Endodermal cell (in vitro differentiated cells): ENCODE measurements at places on chromosomes 7 and 10.

DNA sequence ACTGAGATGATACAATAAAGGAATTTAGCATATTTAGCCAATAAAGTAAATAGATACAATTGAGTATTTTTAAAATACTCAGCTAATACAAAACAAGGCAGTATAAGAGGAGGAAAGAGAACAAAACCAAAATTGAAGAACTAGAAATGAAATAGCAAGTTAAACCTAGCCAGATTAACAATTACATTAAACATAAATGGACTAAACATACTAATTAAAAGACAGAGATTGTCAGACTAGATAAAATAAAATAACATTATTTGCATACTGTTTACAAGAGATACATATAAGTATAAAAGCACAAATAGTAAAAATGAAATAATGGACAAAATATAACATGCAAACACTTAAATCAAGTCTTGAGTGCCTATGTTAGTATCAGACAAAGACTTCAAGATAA is 517.7 kb upstream of the PHF14 start:
- no peaks in the 10 kb centered on the region for H3K36me3 ChIP-seq
- no peaks in the 10 kb centered on the region for H3K4me1 ChIP-seq
- H3K4me3 ChIP-seq = no peak overlapping the region
- H3K27ac ChIP-seq = no peak overlapping the region
- H3K27me3 ChIP-seq = no peaks in the 10 kb centered on the region
- DNase-seq = no peak

DNA sequence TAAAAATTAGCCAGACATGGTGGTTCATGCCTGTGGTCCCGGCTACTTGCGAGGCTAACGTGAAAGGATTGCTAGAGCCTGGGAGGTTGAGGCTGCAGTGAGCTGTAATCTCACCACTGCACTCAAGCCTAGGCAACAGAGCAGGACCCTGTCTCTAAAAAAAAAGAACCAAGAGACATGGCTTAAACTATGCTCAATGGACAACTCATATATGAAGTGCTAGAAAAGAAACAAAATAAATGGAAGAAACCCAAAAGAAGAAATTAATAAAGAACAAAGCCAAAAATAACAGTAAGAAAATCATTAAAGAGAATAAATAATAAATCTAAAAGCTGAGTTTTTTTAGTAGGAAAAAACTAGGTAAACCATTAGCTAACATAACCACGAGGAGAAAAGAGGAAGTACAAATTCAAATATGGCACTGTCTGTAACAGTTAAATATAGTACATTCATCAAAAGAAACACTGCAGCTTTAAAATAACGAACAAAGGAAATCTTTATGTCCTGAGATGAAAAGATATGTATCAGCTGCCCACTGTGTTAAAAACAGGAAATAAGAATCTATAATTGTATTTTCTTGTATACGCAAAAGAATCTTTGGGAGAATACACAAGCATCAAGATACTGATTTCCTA is 48.7 kb downstream of the UPF2 start:
- no peaks in the 10 kb centered on the region for H3K27me3 ChIP-seq
- H3K4me3 ChIP-seq = no peak overlapping the region
- peaks cover under 1% of the 10 kb centered on the region for H3K4me1 ChIP-seq
- peaks cover 38% of the 10 kb centered on the region for H3K36me3 ChIP-seq
- DNase-seq = no peak

DNA sequence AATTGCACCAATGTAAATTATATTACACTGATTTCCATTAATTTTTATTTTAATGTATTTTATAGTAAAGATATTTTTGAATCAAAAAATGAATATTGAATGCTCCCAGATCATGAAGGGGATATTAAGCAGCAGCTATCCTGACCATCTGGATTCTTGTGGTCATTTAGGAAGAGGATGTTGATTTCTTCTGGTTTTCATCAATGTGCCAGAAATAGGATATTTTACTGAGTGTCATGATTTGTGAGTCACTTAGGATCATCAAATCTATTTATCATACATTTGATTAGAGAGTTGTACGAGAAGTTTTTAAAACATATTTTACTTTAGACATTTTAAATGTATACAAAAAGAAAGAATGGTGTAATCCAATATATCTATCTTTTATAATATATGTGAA is 366.3 kb upstream of the CHRM2 start:
- H3K27me3 ChIP-seq = no peaks in the 10 kb centered on the region
- H3K27ac ChIP-seq = no peak overlapping the region
- H3K36me3 ChIP-seq = no peaks in the 10 kb centered on the region
- H3K4me3 ChIP-seq = no peak overlapping the region
- DNase-seq = no peak

DNA sequence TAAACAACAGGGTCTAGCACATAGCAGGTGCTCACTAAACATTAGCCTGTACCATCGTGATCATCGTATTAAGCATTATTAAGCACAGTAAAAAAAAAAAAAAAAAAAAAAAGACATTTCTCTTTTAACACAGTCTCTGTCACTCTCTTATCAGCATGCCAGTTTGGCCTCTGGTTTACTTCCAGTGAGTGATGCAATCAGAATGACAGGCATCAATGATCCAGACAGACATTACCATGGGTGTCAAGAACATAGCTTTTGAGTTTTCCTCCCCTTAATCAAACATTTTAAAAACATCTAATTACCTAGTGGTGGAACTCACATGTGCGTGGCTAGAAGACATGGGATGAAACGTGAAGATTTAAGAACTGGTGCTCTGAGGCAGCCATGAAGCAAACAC is 115.8 kb downstream of the CTTNBP2 start:
- H3K27ac ChIP-seq = no peak overlapping the region
- H3K4me1 ChIP-seq = no peaks in the 10 kb centered on the region
- H3K4me3 ChIP-seq = no peak overlapping the region
- no peak for DNase-seq
- no peaks in the 10 kb centered on the region for H3K36me3 ChIP-seq

- no peaks in the 10 kb centered on the region for H3K4me1 ChIP-seq
- no peaks in the 10 kb centered on the region for H3K36me3 ChIP-seq
- no peaks in the 10 kb centered on the region for H3K27me3 ChIP-seq
- no peak for DNase-seq
- H3K4me3 ChIP-seq = no peak overlapping the region
- H3K27ac ChIP-seq = no peak overlapping the region
Measured at GRCh38 chr7:15503603-15504290, 58.1 kb downstream of the AGMO start.

GRCh38 chr10:58956926-58957325 is 219.5 kb upstream of the PHYHIPL start:
- no peaks in the 10 kb centered on the region for H3K4me1 ChIP-seq
- H3K4me3 ChIP-seq = no peak overlapping the region
- peaks cover 2% of the 10 kb centered on the region for H3K27me3 ChIP-seq
- H3K36me3 ChIP-seq = no peaks in the 10 kb centered on the region
- DNase-seq = no peak
- no peak overlapping the region for H3K27ac ChIP-seq

GRCh38 chr10:101267776-101268175 is 38.5 kb upstream of the LBX1 start:
- no peak overlapping the region for H3K27ac ChIP-seq
- peaks cover 9% of the 10 kb centered on the region for H3K4me1 ChIP-seq

DNA sequence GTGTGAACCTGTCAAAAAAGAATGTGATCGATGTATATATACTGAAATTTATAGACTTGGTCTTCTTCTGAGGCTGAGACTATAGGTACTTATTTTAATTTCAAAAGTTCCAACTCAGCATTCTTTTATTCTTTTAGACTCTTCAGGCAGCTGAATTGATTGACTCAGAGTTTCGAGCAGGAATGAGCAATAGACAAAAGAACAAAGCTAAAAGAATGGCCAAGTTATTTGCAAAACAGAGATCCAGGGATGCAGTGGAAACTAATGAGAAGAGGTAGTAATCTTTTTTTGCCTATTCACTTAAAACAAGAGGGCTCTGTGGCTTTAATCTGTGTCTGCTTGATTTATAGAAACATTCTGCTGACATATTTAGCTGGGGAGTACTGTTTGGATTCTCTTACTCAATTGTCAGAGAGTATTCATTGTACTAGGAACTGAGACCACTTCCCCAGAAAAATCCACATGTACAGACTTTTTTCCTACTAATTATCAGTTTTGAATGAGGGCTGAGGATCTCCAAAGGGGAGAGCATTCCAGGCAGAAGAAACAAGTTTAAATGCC is 30.1 kb downstream of the BTAF1 start:
- DNase-seq = no peak
- no peaks in the 10 kb centered on the region for H3K27me3 ChIP-seq
- no peak overlapping the region for H3K27ac ChIP-seq
- H3K36me3 ChIP-seq = peaks cover 90% of the 10 kb centered on the region
- H3K4me3 ChIP-seq = no peak overlapping the region

DNA sequence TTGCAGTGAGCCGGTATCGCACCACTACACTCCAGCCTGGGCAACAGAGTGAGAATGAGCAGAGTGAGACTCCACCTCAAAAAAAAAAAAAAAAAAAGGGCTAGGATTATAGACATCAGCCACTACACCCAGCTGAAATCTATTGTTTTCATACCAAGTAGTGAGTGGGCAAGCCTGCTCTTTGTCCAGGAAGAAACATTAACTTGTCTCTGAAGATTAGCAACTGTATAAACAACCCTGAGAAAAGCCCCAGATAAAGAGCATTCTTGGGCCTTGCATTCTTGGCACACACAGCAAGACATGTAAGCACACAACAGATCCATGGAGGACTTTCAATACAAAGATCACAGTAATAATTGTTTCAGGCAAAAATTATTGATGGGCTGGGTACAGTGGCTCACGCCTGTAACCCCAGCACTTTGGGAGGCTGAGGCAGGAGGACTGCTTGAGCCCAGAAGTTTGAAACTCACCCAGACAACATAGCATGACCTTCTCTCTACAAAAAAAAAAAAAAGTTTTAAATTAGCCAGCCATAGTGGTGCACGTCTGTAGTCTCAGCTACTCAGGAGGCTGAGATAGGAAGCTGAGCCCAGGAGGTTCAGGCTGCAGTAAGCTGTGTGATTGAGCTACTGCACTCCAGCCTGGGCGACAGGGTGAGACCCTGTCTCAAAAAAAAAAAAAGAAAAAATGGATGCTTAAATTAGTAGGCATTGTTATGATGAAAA is 4.4 kb downstream of the PSPH start:
- peak overlapping the region; percentile 6 for H3K27ac ChIP-seq
- no peaks in the 10 kb centered on the region for H3K4me1 ChIP-seq
- DNase-seq = no peak
- H3K36me3 ChIP-seq = peaks cover 3% of the 10 kb centered on the region
- H3K4me3 ChIP-seq = no peak overlapping the region

DNA sequence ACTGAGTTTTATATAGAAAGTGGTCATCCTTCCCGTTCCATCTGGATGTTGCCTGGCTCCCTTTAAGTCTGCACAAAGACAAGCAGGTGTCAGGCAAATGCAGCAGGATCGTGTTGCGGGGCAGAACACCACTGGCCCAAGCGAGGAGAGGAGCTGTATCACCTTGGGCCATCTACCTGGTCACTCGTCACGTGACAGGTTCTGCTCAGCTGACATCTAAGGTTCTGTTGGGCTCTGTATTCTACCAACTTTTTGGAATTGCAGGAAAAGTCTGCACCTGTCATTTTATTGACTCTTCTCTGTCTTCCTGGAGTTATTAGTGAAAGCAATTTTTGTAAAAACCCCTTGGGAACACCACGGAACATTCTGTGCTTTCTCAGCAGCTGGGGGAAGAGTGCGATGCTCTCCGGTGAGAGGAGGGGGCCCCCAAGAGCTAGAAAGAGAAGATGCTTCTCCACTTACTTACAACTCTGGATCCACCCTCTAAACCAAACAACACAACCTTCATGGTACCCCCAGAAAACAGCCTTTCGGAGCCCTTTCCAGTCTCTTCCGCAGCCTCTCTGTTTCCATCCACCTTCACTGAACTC is 83.4 kb upstream of the NMT2 start:
- H3K36me3 ChIP-seq = peaks cover 33% of the 10 kb centered on the region
- H3K4me3 ChIP-seq = no peak overlapping the region
- H3K27me3 ChIP-seq = no peaks in the 10 kb centered on the region
- no peak overlapping the region for H3K27ac ChIP-seq
- DNase-seq = no peak

- no peak for DNase-seq
- H3K27me3 ChIP-seq = peaks cover 21% of the 10 kb centered on the region
- H3K4me3 ChIP-seq = peak overlapping the region; percentile 89
- peaks cover 8% of the 10 kb centered on the region for H3K4me1 ChIP-seq
Measured at GRCh38 chr7:69598487-69599285, 411 bp downstream of the AUTS2 start.

DNA sequence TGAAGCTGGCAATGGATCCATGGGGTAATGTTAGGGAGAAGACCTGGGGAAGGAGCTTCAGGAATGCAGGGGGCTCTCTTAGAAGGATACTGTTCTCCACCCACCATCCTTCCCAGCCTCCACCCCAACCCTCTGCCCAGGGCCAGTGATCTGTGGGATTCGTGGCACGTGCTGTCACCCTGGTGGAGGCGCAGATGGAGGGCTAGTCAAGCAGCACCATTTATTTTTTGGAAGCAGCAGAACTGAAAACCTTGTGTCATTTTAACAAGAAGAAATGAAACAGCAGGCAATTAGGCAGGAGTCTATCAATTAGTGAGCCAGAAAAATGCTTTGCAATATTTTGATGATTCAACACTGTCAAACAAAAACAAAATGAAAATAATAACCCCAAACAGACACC is 155.9 kb downstream of the SH2D4B start:
- no peak overlapping the region for H3K27ac ChIP-seq
- H3K36me3 ChIP-seq = no peaks in the 10 kb centered on the region
- peak; percentile 22 for DNase-seq
- no peak overlapping the region for H3K4me3 ChIP-seq
- no peaks in the 10 kb centered on the region for H3K27me3 ChIP-seq
- no peaks in the 10 kb centered on the region for H3K4me1 ChIP-seq

GRCh38 chr7:92221766-92222165 is 23.9 kb downstream of the KRIT1 start:
- no peaks in the 10 kb centered on the region for H3K27me3 ChIP-seq
- no peaks in the 10 kb centered on the region for H3K4me1 ChIP-seq
- H3K4me3 ChIP-seq = no peak overlapping the region
- no peak overlapping the region for H3K27ac ChIP-seq
- no peak for DNase-seq

- H3K4me1 ChIP-seq = no peaks in the 10 kb centered on the region
- DNase-seq = no peak
- H3K27ac ChIP-seq = no peak overlapping the region
- H3K36me3 ChIP-seq = no peaks in the 10 kb centered on the region
- no peaks in the 10 kb centered on the region for H3K27me3 ChIP-seq
Measured at GRCh38 chr7:115637128-115637527, 393.4 kb downstream of the TFEC start.

- no peak overlapping the region for H3K27ac ChIP-seq
- DNase-seq = peak; percentile 55
- H3K4me3 ChIP-seq = no peak overlapping the region
- no peaks in the 10 kb centered on the region for H3K27me3 ChIP-seq
- H3K36me3 ChIP-seq = no peaks in the 10 kb centered on the region
Measured at GRCh38 chr7:124101173-124101768, 68.4 kb upstream of the TMEM229A start.

GRCh38 chr7:36011588-36011965 is 141.5 kb upstream of the EEPD1 start:
- no peak overlapping the region for H3K4me3 ChIP-seq
- DNase-seq = peak; percentile 79
- no peak overlapping the region for H3K27ac ChIP-seq
- H3K4me1 ChIP-seq = no peaks in the 10 kb centered on the region
- no peaks in the 10 kb centered on the region for H3K27me3 ChIP-seq
